ENCODE measurements at places on chromosomes 2 and 18.
A peak's percentile ranks its signal among the peaks of the same experiment; 100 is the strongest.

DNA sequence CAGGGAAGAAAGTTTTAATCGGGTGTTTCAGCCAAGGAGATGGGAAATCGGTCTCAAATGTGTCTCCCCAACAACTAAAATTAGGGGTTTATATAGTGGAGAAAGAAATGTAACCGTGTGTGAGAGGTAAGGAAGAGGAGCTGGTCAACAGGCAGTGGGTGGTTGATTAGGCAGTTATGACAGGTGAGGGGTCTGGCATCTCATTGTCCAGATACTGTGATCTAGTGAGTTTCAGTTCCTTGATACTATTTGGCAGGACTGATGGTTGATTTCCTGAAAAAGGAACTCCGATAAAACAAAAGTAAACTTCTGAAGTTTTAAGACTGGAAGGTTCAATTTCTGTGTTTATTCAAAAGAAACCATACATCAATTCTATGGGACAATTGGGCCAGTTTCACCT lies 197.9 kb downstream of the LPIN1 start:
- no peak for DNase-seq

DNA sequence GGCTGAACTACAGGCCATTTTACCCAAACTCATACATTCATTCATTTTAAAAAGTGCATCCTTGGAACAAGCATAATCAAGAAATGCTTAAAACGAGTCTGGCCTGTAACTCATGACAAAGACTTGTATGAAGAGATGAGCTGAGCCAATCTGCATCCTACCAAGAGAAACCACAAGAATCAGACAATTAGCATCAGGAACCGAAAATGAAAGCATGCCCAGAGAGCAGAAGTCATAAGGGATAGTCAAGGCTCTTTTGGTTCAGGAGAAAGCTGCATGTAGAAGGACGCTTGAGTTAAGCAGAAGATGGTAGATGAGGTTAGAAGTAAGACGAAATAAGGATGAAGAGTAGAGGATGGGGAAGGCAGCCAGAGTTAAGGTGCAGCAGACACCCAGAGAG lies 137.0 kb upstream of the CTNNA2 start:
- DNase-seq, result no peak

DNA sequence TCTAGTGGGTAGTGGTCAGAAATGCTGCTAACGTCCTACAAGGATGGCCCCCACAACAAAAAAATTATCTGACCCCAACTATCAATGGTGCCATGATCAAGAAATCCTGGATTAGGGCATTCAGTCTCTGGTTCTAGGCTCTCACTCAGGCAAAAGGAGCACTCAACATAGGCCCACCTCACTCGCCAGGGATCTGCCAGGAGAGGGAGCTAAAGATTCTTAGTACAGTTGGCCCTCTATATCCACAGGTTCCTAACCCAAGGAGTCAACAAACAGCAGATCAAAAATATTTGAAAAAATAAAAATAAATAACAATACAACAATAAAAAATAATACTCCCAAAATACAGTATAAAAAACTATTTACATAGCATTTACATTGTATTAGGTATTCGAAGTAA lies 10.0 kb downstream of the SLC4A5 start:
- peak; percentile 14 for DNase-seq

- no peak for DNase-seq
Measured at GRCh38 chr2:65471409-65471808, 39.0 kb upstream of the SPRED2 start.

- no peak for DNase-seq
Measured at GRCh38 chr2:124875627-124876244, 850.6 kb downstream of the CNTNAP5 start.

DNA sequence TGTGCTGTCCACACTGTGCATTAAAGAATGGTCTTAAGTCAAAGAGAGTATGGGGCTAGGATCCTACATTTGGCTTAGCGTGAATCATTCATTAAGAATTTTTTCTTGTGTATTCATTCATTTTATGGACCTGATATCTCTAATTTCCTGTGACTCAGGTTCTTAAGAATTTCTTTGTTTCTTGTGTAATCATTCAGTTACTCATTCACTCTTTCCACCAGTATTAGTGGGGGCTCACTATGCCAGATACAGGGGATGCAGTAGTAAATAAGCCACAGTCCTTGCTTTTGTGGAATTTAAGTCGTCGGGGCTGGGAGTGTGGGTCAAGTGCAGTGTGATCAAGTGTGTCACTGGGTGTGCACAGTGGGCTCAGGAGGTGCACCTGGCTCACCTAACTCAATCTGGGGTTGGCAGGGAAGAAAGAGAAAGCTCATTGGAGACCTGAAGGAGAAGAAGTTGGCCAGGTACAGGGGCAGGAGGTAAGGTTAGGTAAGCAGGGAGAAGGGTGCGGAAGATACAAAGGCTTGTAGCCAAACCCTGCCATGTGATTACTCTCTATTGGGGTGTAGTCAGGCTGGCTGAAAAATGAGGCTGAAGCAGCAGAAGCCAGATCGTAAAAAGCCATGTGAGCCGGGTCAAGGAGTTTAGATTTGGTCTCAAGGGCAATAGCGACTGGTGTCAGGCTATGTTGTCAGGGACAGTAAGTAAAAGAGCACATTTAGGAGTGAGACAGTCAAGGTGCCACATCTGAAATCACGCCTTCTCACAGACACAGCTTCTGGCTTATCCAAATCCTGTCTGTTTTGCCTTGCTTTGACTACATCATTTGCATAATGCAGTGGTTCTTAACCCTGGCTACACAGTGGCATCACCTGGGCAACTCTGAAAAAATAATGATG lies 67.2 kb downstream of the KCTD1 start:
- DNase-seq, result peak; percentile 78

DNA sequence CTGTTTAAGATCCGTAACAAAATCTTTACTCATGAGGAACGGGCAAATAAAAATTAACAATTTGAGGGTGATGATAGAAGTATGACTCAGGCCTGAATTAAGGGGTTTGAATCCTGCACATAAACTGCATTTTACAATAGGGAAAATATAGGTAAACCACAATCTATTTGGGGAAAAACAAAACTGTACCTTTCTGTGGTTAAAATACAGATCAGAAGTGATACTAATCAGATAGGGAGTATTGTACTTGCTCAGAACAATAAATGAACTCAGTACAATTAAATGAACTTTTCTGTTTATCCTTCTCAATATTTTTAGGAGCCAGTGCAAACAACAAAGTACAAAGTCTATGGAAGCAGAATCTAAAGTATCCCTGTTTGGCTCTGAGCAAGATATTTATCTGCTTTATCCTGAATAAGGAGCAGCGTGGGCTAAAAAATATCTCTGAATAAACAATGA lies 287.3 kb downstream of the ZNF385B start:
- no peak for DNase-seq

DNA sequence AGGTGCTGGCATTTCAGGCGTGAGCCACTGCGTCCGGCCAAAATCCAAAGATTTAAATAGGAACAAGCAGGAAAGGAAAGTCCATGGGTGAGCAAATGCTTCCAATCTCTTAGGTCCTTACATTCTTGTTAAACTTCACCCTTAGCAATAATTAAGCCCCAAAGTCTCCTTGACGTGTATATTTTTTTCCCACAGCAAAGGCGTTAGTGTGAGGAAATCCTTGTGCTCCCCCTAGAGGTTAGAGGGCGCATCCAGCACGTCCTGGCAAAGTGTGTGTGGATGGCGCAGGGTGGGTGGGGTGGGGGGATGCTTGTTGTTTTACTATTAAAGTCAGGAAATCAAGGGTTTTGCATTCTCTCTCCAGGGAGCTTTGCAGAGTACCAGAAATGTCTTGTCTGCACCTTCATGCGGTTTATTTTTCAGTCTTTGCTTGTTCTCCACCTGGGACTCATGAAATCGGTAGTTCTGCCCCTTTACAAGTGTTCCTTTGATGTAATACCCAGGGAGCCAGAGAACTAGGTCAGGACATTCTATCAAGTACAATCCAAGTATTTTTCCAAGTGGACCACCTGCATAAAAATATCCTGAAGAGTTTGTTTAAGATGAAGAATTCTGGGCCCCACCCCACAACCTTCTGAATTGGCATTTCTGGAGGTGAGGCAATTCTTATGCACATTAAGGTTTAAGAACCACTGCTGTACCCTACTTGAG lies 22.2 kb upstream of the ITSN2 start:
- no peak for DNase-seq

- DNase-seq, result peak; percentile 29
Measured at GRCh38 chr18:22632191-22632590, 214.5 kb upstream of the CTAGE1 start.

DNA sequence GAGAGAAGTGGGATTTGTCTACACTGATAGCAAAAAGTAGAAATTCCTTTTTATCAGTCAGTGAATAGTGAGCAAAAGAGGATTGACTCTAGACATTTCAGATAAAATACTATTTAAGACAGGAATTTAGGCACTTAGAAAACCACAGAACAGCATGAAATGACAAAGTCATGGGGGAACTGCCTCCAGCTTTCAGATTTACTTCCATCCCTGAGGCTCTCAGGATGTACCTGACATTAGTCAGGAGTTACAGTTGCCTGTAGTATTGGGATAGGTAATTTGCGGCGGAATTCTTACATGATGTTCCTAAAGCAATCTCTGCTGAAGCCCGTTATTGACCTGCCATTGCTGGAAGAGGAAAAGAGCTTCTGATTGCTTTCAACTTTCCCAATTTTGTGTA lies 337.1 kb upstream of the MAP2 start:
- no peak for DNase-seq

GRCh38 chr2:117718048-117718447 lies 96.4 kb upstream of the DDX18 start:
- no peak for DNase-seq

GRCh38 chr2:218166791-218167190 lies at the start of gene CXCR1:
Gene CXCR1 (minus strand): TSS chr2:218166962. CDS start chr2:218165211, 1,751 bp downstream.
- DNase-seq, result no peak

DNA sequence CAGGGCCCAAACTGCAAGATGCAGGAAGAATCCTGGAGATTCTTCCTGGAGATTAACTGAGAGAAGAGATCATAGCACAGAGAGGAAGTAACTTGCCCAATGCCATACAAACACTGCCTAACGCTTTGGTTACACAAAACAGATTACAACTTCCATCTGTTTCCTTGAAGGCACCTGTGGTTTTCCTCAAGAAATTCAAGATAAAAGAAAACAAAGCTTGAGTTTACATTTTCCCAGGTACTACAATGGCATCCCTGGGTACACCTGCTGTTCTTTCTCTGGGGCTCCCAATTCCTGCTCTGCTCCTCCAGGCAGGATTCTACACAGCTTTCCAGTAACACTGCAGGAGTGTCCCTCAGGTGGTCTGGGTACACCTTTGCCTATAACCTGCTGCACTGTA lies 781.9 kb upstream of the ID2 start:
- no peak for DNase-seq

- DNase-seq, result no peak
Measured at GRCh38 chr2:206482633-206483032, 39.3 kb downstream of the ADAM23 start.

DNA sequence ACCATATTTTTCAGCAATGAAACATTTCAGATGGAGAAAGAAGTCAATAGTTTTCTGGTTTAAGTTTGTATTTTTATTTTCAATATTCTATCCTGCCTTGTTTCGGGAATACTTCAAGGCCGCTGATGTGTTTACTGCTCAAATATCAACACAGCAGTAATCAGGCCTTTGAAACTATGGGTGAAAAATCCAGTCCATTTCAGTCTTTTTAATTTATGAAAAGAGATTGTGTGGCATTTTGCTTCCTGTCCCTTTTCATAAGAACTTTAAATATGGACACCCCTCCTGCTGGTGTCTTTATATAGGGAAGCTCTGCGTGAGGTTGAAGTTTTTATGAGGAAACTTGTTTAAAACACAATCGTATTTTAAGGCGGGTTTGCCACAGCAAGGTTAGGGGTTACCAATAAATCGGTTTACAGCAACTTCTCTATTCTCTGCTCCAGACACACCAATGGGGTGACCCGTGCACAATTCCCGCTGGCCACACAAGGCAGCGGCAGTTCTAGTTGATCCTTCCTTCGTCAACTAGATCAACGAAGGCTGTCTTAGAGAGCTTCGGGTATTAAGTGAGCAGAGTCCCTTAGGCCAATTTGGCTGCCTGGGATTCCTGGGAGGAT lies 1.2 kb upstream of the TANC1 start:
- DNase-seq, result no peak

- DNase-seq, result no peak
Measured at GRCh38 chr2:99420751-99421299, 69.0 kb downstream of the REV1 start.

- DNase-seq, result no peak
Measured at GRCh38 chr2:231124838-231125568, at the start of gene HTR2B. Gene HTR2B (minus strand): TSS chr2:231125042. CDS start chr2:231123764, 1,278 bp downstream.

DNA sequence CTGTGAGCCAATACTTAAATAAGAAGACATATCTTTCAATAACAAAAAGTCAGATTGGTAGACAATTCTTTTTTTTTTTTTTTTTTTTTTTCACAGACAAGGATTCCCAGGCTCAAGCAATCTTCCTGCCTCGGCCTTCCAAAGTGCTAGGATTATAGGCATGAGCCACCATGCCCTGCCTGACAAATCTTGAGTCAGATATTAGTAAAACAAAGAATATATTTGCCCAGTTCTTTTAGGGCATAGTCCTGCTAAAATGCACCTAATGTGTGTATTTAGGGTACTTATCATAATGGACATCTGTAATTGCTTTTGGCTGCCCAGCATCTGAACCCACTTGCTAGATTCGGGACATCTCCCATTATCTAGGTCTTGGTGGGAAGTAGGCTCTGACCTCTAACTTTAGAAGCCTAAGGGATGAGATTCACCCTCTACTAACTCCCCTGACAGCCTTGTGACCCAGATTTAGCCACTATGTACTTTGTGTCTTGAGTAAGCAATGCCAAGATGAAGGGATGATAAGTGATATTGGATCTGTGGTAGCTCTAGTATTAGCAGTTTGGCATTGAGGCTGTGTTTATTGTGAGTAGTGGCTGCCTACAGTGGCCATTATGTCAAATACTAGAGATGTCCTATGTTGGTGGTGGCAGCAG lies 18.5 kb upstream of the PSME4 start:
- no peak for DNase-seq

DNA sequence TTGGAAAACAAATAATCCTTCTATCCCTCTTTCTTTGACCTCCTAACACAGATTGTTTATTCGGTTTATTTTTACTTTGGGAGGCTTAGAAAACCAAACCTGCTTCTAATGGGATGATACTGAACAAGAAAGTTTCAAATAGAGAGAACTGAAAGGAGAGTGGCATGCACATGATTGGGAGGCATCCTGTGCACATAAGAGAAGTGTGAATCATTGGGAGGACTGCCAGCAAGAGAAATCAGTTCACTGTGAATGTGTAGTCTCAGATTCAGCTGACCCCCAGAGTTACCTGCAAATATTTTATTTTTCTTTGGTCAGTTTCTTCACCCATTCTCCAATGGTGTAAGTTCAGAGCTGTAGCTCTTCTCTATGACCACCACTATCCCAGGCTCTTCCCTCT lies 1363.2 kb upstream of the ACVR2A start:
- peak; percentile 11 for DNase-seq

- DNase-seq, result no peak
Measured at GRCh38 chr2:114044985-114045384, 155.1 kb downstream of the ACTR3 start.

Measured in HS-27A (cell line).